ENCODE measurements at places on chromosomes 1 and 21.

GRCh38 chr1:66993076-66993475 is 60.9 kb downstream of the SLC35D1 start:
- no peak for DNase-seq

DNA sequence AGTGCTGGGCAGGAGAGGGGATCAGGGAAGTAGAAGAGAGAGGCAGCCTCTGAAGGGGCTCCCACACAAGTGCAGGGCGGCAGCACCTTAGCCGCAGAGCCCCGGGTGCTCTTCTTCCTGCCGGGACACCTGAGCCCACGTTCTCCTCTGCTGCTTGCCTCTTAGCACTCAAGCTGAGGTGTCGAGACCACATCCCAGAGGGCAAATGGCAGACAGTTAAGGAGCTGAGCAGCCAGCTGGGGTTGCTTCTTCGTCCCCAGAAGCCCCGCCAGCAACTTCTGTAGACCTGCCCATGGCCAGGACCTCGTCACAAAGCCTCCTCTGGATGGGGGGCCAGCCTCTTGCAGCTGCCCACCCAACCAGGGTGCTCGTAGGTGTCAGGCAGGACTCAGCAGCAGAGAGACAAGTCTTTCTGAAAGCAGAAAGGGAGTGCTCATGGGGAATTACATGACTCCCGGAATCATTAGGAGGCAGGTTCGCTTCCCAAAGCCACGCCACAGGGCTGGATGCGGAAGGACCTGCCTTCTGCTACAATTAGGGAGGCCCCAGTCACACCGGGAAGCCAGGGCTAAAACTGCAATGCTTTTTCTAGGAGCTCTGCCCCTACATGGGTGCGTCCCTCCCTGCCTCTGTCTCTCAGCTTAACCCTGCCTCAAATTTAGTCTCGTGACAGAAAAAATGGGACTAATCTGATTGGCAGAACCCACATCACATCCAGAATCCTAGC is 141.4 kb upstream of the RAB4A start:
- DNase-seq = no peak

DNA sequence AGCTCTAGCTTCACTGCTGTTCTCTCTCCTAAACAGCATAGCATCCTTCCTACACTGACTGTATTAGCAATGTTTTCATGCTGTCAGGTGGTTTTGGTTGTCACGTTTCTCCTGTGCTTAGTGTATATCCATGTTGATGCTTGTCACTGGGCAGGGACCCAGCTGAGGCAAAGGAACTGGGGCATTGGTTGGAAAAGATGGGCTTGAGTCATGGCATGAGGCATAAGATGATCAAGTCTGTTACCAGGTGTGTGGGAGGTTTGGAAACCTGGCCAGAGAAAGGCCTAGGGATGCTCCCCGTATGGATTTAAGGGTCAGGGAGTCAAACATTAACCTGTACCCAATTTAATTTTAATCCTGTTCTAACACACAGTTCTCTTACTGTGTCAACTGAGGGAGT is 69.6 kb downstream of the OSBPL9 start:
- no peak for DNase-seq

GRCh38 chr1:93588206-93588605 is 93.4 kb downstream of the BCAR3 start:
- no peak for DNase-seq

DNA sequence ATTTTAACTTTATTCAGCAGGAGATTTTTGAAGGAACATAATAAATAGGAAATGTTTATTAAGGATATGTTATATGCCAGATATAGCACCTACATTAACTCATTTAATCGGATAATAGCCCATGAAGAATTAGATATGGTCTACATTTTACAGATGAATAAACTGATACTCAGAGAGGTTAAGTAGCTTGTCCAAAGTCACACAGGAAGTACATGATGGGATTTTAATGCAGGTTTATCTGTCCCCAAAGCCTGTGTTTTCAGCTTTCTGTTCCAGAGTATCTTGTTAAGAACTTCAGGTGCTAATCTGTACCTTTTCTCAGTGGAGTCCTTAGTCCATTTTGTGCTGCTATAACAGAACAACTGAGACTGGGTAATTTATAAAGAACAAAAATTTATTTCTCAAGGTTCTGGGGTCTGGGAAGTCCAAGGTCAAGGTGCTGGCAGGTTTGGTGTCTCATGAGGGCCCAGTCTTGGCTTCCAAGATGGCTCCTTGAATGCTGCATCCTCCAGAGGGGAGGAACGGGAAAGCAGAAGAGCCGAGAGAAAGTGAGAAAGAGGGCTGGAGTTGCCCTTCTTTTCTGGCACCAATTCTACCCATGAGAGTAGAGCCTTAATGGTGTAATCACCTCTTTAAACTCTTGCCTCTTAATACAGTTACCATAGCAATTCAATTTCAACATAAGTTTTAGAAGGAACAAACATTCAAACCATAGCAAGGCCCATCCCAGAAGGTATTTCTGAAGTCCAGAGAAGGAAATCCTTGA is 17.3 kb downstream of the C1orf21 start:
- no peak for DNase-seq

- DNase-seq = no peak
Observed at GRCh38 chr1:92599184-92599583, 112.5 kb upstream of the GFI1 start.

DNA sequence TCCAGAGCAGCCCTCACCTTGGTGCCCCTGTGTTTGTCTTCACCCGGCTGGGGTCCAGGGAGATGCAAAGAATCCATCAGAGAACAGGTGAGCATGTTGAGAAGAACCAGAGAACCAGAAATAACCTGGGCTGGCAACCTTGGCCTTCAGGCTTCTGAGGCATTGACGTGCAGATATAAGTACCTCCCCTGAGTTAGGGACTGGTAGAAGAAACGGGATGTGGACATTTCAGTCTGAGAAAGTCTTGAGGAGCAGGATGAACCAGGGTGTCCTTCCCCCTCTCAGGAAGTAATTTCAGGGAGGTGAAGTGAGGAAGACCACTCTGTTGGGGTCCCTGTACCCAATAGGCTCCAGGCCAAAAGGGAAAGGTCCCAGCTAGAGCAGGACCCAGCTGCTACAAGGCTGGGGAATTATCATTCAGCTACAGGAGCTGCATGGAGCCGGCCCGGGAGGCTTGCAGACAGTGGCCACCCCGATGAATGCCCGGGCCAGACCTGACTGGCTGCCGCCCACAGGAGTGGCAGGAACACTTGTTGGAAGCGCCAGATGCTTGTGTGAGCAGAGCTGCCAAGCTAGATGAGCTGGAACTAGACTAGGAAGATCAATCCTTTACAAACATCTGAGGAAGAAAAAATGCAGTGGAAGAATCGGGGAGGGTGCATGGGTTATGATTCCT is 1.7 kb upstream of the AURKAIP1 start:
- DNase-seq = no peak

DNA sequence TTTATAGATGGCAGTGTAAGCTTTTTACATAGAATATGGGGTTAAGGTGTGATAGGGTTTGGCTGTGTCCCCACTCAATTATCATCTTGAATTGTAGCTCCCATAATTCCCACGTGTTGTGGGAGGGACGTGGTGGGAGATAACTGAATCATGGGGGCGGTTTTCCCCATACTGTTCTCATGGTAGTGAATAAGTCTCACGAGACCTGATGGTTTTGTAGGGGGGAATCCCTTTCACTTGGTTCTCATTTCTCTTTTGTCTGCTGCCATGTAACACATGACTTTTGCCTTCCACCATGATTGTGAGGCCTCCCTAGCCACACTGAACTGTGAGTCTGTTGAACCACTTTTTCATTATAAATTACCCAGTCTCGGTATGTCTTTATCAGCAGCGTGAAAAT is 290.3 kb upstream of the B3GALT2 start:
- DNase-seq = no peak

DNA sequence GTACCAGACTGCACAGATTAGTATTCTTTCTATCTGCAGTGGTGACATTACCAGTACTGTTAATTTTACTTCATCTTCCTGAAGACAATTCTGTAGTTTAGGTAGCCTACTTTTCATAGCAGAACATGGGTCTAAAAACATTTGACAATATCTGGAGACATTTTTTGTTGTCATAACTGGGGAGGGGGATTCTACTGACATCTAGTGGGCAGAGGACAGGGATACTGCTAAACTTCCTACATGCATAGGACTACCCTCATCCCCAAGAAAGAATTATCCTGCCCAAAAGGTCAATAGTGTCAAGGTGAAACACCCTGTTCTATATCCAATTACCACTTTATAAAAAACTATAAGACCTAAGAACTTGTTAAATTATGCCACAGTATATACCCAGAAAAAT is 3.4 kb upstream of the ARHGAP29 start:
- no peak for DNase-seq

GRCh38 chr1:91631718-91632330 is 131.2 kb downstream of the CDC7 start:
- DNase-seq = no peak

GRCh38 chr1:94551449-94551848 is 9.9 kb upstream of the F3 start:
- no peak for DNase-seq

- DNase-seq = peak; percentile 45
Observed at GRCh38 chr1:235866205-235866912, at the start of gene LYST. Gene LYST (minus strand): TSS chr1:235866906. CDS start chr1:235830417, 36,489 bp downstream.

DNA sequence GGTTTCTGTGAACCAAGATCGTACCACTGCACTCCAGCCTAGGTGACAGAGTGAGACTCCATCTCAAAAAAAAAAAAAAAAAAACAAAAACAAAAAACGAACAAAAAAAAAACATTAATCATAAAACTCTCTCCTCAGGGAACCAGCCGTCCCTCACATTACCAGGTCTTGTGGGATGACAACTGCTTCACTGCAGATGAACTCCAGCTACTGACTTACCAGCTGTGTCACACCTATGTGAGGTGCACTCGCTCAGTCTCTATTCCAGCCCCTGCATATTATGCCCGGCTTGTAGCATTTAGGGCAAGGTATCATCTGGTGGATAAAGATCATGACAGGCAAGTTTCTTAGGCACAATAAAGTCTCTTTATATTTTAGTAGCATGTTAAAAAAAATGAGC is 32.3 kb upstream of the AGO1 start:
- no peak for DNase-seq

DNA sequence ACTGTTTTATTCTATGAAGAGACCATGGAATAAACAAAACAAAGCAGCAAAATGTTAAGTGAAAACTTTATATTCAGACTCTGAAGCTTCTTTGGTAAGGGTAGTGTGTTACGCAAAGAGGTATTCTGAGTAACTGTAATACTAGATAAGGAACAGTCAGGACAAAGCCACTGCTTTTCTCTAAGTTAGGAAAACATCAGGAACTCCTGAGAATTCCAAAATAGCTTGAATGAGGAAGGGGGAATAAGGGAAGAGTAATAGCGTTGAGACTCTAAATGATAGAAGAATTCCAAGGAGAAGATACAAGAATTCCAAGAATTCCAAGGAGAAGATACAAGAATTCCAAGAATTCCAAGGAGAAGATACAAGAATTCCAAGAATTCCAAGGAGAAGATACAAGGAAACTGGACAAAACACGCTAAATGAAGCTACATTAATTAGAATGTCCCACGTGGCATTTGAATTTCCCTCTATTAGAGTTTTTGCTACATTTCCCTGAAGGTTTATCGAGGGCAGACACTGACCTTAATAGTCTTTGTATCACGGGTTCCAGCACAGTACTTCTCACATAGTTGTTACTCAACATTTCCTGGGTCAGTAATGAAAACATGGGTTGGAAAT is 71.5 kb downstream of the SMYD3 start:
- DNase-seq = no peak

- DNase-seq = peak; percentile 9
Observed at GRCh38 chr1:3372317-3372716, 82.1 kb upstream of the ARHGEF16 start.

- DNase-seq = no peak
Observed at GRCh38 chr1:7783178-7783711, 846 bp upstream of the PER3 start.

DNA sequence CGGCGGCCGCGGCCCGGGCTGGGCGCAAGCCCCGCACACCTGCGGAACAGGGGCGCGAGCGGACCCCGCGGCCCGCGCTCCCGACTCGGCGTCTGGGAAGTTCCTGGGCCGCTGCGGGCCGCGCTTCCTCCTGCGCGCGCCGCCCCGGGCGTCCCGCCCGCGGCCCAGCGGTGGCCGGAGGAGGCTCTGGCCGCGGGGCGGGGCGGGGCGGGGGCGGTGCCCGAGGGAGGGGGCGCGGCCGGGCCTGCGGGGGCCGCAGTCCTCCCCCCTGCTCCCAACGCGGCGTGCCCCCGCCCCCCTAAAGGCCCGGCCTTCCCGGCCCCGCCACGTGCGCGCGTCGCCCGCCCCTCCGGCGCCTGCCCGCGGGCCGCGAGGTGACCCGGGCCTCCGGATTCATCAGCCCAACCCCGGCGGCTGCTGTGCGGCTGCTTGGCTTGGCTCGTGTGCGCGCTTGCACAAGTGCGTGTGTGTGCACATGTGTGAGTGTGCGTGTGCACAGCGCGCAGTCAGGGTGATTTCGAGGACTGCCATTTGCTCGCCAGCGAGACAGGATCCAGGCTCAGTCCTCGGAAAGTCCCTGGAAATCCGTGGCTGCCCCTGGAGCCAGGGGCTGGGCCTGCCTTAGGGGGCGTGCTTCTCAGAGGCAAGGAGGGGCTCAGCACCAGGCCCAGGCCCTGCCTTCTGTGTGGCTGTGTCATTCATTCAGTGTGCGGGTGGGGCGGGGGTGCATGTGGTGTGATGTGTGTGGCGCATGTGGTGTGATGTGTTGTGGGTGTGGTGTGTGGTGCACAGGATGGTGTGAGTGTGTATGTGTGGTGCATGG is at the start of gene C2CD2:
Gene C2CD2 (minus strand): TSS at position 188 of the 823 bp plus-strand sequence. CDS start 370 bp downstream, outside the sequence.
- no peak for DNase-seq

- no peak for DNase-seq
Observed at GRCh38 chr1:154219541-154219940, 1.2 kb upstream of the UBAP2L start.

- no peak for DNase-seq
Observed at GRCh38 chr21:45361033-45361997, 43.6 kb upstream of the COL18A1 start.

GRCh38 chr21:25871566-25871965 is 136.8 kb downstream of the GABPA start:
- DNase-seq = no peak

DNA sequence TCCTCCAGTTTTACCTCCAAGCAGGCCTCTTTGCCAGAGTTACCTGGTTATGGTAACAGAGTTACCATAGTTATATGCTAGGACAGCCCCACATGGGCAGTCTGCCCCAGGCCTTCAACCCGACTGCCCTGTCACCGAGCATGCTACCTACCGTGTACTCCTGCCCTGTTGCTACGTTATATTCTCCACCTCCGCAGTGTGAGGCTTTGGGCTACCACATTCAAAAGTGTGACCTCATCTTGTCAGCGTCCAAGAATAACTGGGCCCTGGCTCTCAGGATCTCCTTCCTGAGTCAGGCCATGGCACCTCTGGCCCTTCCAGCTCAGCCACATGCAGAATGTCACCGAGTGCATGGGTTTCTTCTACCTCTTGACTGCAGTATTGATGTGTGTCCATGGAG is 8.9 kb downstream of the MAPKAPK2 start:
- no peak for DNase-seq

GRCh38 chr1:246063013-246063616 is 444.0 kb downstream of the SMYD3 start:
- DNase-seq = no peak

Measured in activated CD8-positive, alpha-beta memory T cell treated with anti-CD3 and anti-CD28 coated beads for 4 hours (primary cell).